Fibroblast of villous mesenchyme (primary cell): ENCODE measurements at places on chromosomes 6 and 20.
A peak's percentile ranks its signal among the peaks of the same experiment; 100 is the strongest.

- peak; percentile 89 for DNase-seq
Observed at GRCh38 chr6:125780540-125781313, 10.0 kb upstream of the NCOA7 start.

- no peak for DNase-seq
Observed at GRCh38 chr6:67016921-67017460, 1310.0 kb upstream of the EYS start.

DNA sequence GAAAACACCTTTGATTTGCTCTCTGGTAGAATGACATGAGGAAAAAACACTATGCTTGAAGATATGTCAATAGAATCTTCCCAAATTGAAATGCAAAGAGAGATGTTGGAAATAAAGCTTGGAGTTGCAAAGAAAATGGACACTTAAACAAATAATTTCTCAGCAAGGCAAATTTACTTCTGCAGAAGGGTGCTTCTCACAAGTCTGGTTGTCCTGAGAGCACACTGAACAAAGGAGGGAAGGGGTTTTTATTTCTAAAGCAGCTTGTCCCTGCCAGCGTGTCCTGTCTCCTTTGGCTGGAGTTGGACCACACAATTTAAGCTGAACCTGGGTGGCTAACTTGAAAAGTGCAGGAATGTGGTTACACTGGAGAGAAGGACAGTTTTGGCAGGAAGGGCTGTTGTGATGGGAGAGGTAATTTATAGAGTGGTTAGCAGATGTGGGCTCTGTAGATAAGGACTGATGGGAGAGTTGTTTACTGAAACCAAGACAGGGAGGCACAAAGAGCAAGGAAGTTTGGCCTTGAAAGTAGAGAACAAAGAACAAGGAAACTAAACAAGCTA, 454.6 kb upstream of the EYS start:
- DNase-seq: no peak

DNA sequence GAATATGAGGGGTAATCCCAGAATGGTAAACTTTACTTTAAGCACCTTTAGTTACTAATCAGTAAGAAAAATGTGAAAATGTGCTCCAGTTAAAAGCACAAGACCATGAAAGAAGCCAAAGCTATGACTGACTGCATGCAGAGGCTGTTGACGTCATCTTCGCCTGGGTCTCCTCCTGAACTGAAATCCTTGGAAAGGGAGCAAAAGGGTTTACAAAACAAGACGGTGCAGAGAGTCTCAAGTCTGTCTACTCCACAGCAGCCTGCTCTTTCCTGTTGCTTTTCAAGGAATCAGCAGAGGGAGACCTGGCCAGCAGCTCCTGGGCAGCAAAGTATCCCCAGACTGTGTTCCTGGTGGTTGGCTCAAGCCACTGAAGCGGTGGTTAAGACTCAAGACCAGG, 10.2 kb downstream of the FKBP1A start:
- peak; percentile 76 for DNase-seq

GRCh38 chr20:36097337-36098151, 57.0 kb upstream of the EPB41L1 start:
- no peak for DNase-seq

GRCh38 chr20:33796263-33796906, 14.8 kb upstream of the CHMP4B start:
- DNase-seq: no peak

DNA sequence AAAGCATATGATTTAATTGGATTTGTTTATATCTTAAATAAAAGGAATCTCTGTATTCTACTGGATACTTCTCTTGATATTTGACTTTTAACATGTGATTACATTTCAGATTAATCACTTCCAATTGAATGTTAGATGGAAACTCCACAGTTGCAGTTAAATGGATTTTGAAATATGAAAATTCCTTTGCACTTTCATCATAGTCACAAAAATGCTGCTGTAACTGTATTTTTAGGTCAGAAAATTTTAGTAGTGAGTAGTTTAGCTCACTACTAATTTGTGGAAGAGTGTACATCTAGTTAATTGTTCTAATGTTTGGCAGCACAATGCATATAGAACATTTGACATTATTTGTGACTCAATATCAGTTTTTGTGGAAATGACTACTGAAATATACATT, 26.8 kb downstream of the PTCHD4 start:
- DNase-seq: no peak

DNA sequence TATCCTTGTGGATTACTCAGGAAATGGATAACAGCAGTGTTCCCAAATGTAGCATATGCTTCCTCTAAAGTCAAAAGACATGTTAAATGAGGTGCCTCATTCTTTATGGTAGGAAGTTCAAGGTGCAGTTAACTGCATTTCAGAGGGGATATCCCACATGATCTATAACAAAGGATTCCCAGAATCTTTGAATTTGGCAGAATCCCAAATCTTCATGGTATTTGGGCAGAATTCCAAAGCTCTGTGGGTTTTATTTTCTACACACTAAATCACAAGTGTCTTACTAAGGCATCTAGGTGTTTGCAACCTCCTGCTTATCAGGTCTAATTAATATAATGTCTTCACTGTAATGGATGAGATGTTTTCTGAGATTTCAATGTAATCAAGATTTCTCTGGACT, 364.3 kb upstream of the MAN1A1 start:
- no peak for DNase-seq

GRCh38 chr6:21507811-21508210, 85.7 kb upstream of the SOX4 start:
- no peak for DNase-seq

GRCh38 chr20:59268870-59269269, 31.5 kb upstream of the EDN3 start:
- no peak for DNase-seq

DNA sequence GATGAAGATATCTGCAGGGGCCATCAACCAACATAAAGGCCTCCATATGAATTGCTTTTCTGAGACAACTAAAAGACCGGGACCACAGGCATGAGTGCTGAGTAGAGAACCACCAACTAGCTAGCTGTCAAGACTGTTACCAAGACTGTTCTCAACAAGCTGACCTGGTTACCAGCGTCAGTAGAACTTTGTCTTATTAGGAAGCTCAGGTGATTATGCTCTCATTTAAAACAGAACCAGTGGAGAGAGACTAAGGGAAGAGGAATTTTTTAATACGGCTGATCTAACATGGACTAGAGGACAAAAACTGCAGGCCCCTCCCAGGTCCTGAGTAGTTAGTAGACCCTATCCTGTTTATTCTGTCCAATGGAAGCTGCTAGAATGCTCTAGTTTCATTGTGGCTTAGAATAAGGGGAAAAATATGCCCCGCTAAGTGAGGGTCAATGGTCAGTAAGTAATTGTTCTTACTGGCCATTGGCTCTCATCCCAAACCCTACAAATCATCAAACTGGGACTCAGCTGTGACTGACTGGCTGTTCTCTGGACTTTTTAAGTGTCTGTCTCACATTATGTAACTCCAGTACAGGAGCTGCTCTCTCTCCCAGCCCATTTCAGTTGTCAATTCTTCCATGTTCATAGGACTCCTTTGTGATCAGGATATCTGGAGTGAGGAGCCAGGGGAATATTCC, 3.8 kb upstream of the DYNLRB1 start:
- DNase-seq: peak; percentile 23

DNA sequence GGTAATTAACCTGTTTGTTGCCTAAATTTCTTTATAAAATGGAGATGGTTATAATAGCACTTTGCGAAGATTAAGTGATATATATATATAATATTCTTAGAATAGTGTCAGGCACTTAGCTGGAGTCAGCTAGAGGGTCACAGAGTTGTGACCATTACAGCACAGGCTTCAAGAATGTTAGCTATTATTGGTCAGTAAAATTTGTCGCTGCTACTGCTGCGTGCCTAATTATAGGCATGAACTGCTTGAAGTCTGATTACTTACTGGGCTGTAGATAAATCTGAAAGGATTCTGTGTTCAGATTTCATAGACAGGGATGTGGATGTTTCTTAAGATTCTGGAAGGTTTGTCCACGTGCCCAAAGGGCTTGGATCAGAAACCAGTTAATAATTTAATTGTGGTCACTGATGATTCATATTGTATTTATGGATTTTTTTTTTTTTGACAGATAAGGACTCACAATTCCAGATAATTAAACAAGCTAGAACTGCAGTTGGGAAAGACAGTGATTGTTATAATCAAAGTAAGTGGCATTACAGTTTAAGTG, 4.7 kb downstream of the SNRNP48 start:
- DNase-seq: no peak

DNA sequence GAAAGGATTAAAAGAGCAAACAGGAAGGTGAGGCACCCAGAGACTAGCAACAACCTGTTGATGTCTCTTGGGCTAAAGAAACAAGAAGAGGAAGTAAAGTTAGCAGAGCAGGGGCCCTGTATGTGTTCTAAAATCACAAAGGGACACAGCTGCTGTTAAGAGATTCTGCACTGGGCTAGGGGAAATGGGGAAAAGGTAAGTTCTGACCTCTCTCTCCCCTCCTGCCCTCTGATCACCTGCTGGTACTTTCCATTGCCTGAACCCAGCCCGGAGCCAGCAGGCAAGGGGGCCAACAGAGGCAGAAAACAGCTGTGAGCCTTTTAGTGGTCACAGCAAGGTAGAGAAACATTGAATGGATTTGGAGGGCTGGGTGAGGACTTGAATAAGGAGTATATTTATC, 13.5 kb upstream of the CNR1 start:
- DNase-seq: no peak

DNA sequence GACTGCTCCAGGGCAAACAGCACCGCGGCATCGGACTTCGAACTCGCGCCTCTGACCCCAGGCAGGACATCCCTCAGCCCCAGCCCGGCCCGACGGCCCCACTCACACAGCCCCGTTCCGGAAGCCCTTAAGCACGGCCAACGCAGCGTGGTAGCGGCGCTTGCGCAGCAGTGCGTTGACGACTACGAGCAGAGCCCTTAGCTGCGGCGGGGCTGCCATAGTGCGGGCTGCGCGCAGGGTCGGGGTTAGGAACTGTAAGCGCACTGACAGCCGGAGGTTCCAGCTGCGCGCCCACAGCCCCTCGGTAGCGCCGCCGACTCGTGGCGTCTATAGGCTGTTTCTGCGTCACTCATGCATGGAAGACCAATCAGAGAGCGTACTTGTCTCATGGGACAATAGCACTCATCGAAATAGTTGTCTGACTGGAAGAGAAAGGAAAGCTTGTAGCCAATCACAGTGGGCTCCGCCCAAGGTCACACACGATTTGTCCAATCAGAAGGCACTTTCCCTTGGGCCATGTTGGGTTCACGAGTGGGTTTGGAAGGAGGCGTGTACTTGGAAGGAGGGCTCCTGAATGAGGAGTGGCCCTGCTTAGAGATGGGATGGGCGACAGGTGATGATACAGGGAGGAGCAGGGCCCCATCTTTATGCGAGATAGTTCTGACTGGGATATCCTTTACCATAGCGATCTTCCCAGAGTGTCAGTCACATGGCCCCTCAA, at the start of gene PXMP4:
PXMP4 (minus strand) TSS at position 322 of the 721 bp plus-strand sequence; CDS start at position 219, 103 bp downstream.
- DNase-seq: peak; percentile 98

DNA sequence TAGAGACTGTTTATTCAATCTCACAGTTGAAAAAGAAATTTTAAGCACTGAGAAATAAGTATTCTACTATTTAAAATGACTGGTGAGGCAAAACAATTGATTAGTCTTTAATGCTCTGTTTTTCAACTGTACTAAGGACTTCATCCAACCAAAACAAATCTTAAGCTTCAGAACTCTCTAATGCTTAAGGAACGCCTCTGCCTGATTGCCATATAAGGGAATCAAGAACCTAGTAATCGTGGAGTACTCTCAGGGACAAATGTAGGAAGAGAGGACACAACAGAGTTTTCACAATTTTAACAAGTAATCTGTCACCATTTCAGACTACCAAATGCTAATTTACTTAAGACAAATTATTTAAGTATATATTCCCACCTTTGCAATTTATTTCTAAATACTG, 16.1 kb downstream of the FBXO30 start:
- DNase-seq: peak; percentile 42

- no peak for DNase-seq
Observed at GRCh38 chr20:44644667-44645131, 6.8 kb downstream of the ADA start.

- no peak for DNase-seq
Observed at GRCh38 chr6:134080171-134080795, 27.9 kb upstream of the SLC2A12 start.

DNA sequence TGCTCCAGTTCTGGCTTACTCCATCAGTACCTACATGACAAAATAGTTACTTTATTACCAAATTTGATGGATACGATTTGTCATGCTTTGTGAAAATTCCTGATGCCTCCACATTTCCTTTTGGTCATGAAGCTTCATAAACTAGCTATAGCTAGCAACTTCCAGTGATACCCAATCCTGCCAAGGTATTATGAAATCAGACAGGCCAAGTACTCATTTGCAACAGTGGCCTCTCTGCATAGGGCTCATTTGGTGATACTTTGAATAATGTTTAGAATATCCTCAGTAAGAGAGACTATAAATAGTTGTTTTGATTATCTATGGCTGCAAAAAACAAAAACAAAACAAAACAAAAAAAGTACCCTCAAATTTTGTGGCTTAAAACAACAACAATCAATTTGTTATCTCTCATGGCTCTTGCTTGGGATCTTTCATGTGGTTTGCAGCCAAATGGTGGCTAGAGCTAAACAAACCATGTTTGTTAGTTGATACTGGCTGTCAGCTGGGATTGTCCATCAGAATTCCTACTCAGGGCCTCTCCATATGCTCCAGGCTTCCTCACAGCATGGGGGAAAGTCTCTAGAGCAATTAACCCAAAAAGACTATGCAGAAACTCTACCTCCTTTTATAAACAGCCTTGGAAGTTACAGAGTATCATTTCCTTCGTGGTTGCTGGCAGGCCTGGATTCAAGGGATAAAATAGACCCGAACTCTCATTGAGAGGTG, 10.1 kb upstream of the PRL start:
- no peak for DNase-seq

DNA sequence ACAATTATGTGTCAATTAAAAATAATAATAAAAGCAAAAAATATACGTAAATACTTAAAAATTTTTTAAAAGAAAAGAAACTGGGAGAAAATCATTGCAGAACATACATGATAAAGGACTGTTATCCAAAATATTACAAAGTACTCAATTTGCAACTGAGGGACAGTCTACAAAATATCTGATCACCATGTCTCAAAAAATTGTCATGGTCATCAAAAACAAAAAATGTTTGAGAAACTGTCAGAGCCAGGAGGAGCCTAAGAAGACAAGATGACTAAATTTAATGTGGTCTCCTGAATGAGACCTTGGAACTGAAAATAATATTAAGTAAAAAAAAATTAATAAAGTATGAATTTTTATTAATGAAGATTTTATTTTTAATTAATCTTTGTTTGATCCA, 43.5 kb downstream of the DTNBP1 start:
- no peak for DNase-seq

DNA sequence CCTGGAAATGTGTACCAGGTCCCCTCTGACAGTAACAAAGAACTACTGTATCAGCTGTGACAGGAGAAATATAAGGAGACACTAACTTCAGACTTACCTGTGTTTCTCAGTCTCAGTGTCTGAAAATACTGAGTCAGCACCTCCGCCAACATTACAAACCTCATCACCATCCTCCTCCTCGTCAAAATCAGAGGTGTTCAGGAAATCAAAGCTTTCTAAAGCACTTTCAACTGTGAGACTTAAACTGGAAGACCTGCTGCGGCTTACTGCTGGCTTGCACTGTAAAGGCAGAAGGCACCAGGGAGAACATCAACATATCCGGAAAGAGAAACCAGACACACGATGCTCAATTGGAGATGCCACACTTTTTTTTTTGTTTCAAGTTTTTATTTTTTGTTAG, 40.3 kb upstream of the ARMH2 start:
- no peak for DNase-seq
